ENCODE measurements at places on chromosomes 7 and 10. TPM values are rescaled to one million over a fixed set of nuclear protein-coding genes. Genes with fewer than 3 reads are reported as not detected.

CYP51A1 gene
- 49.2 TPM for total RNA-seq

CYP2C8 gene
- total RNA-seq = not detected

SUN3 gene
- total RNA-seq = not detected

CLCN1 gene
- not detected for total RNA-seq

PODXL gene
- total RNA-seq = 23.9 TPM

GRCh38 chr7:105036217-105037168 is 22.5 kb downstream of the KMT2E start:
- H3K4me1 ChIP-seq = peaks cover 14% of the 10 kb centered on the region
- no peaks in the 10 kb centered on the region for H3K27me3 ChIP-seq
- no peak overlapping the region for H3K4me3 ChIP-seq
- peaks cover 4% of the 10 kb centered on the region for H3K36me3 ChIP-seq
- no peak for DNase-seq
- H3K27ac ChIP-seq = no peak overlapping the region

- no peak overlapping the region for H3K4me3 ChIP-seq
- H3K36me3 ChIP-seq = peaks cover 21% of the 10 kb centered on the region
- H3K27me3 ChIP-seq = no peaks in the 10 kb centered on the region
- no peak overlapping the region for H3K27ac ChIP-seq
- no peaks in the 10 kb centered on the region for H3K4me1 ChIP-seq
- no peak for DNase-seq
Measured at GRCh38 chr10:97372233-97372875, 28.8 kb downstream of the RRP12 start.

DNA sequence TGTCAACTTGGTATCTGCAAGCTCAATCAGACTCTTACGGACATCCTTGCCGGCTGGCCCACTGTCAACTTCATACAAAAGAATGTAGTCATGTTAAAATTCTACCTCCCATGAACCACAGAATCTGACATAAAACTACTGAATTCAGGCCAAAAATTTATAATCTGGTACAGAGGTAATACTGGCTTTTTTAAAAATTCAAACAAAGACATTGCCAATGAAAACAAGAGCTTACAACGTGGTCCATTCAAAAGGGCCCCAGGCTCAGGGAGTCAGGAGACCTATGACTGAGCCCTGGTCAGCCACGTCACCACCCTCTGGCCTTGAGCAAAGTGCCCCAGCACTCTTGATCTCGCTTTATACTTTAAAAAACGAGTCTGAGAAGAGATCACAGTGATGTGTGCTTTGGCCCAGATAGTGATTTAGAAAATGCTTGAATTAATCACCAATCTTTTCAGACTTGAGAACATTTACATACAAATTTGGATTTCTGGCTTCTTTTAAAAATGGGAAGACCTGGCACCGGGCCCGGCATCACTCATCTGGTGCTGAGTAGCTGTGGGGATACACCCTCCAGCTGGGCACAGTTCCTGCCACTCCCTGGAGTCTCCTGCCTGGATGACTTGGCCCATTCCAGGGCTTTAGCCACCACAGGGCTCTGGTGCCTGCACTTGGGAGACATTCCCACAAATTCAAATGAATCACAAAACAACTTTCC is 94.1 kb downstream of the PIP4K2A start:
- H3K27ac ChIP-seq = peak overlapping the region; percentile 93
- peak; percentile 92 for DNase-seq
- peak overlapping the region; percentile 35 for H3K4me3 ChIP-seq
- no peaks in the 10 kb centered on the region for H3K27me3 ChIP-seq

DNA sequence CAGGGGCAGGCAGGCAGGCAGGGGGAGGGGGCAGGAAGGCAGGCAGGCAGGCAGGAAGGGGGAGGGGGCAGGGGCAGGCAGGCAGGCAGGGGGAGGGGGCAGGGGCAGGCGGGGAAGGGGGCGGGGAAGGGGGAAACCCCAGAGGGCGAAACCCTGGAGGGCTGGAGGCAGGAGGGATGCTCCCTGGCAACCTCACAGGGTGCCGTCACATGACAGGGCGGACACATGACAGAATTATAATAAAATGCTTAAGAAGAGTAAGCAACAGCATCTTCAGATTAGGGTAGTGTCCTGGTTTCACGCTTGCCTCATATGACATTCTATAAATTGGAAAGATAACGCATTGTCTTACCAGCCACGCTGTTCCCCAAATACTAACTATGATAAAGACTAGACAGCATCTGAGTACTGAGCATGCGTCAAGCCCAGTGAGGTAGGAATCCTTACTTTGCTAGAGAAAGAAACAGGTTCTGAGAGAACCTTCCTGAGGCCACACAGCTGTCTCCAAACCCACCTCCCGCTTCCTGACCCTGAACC is 131.6 kb downstream of the DIP2C start:
- H3K27ac ChIP-seq = no peak overlapping the region
- H3K36me3 ChIP-seq = no peaks in the 10 kb centered on the region
- H3K27me3 ChIP-seq = no peaks in the 10 kb centered on the region

DNA sequence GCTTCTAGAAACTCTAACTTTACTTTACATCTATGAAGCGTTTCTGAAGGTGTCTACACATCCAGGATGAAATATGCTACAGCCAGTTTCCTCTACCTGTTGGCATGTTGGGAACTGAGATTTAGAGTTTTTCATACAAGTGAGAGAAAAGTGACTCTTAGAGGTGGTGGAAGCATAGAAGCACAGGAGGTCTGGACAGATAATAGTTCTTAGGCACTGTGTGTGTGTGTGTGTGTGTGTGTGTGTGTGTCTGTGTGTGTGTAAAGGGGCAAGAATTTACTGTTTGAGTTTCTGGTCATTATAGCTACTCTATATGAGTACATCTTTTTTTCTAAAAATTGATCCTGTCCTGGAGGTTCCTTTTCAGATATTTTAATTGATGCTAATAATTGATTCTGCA is 110.7 kb upstream of the MTPN start:
- H3K36me3 ChIP-seq = no peaks in the 10 kb centered on the region
- no peak for DNase-seq
- H3K4me3 ChIP-seq = no peak overlapping the region
- H3K4me1 ChIP-seq = peaks cover 5% of the 10 kb centered on the region

DNA sequence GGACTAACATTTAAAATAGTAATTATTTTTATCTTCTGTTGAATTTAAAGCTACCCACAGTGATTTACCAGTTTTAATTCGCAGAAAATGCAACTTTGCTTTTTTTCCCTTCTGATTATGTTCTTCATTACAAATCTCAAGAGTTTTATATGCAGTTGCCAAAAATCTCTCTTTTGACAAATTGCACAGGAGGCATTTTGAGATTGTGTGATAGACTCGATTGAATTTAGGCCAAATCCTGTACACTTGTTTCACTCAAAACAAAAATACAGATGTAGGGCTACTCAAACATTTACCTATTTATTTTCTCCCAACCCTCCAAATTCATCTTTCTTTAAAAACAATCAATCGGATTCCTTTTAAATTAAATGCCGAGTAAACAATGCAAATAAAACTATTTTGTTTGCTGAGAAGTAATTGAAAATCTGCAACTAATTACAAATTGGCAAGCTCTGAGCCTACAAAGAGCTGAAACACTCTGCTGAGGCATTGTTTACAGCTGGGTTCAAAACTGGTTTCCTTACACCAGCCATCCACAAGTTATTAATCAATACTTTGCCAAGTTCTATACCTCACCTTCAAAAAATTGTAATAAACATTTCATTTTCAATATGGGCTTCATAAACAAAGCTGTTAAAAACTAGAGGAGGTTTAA is 214.9 kb upstream of the TCF7L2 start:
- H3K4me1 ChIP-seq = peaks cover 39% of the 10 kb centered on the region
- no peak overlapping the region for H3K27ac ChIP-seq
- H3K36me3 ChIP-seq = peaks cover 3% of the 10 kb centered on the region
- H3K4me3 ChIP-seq = no peak overlapping the region
- H3K27me3 ChIP-seq = no peaks in the 10 kb centered on the region

- H3K27me3 ChIP-seq = peaks cover 36% of the 10 kb centered on the region
- no peaks in the 10 kb centered on the region for H3K36me3 ChIP-seq
- peaks cover 5% of the 10 kb centered on the region for H3K4me1 ChIP-seq
Measured at GRCh38 chr10:22978287-22978686, 50.4 kb downstream of the ARMC3 start.

GRCh38 chr7:74479961-74480829 is 26.5 kb downstream of the GTF2IRD1 start:
- peak overlapping the region; percentile 66 for H3K4me3 ChIP-seq
- H3K27me3 ChIP-seq = no peaks in the 10 kb centered on the region
- peak overlapping the region; percentile 100 for H3K27ac ChIP-seq
- DNase-seq = peak; percentile 93
- H3K4me1 ChIP-seq = peaks cover 86% of the 10 kb centered on the region

GRCh38 chr7:107396990-107397389 is 72.9 kb upstream of the GPR22 start:
- peaks cover 11% of the 10 kb centered on the region for H3K4me1 ChIP-seq
- peaks cover 12% of the 10 kb centered on the region for H3K36me3 ChIP-seq
- no peaks in the 10 kb centered on the region for H3K27me3 ChIP-seq
- no peak overlapping the region for H3K4me3 ChIP-seq

GRCh38 chr7:151917791-151918509 is 38.3 kb upstream of the GALNTL5 start:
- no peaks in the 10 kb centered on the region for H3K36me3 ChIP-seq
- peak; percentile 30 for DNase-seq
- no peaks in the 10 kb centered on the region for H3K4me1 ChIP-seq
- H3K27me3 ChIP-seq = peaks cover 45% of the 10 kb centered on the region
- no peak overlapping the region for H3K27ac ChIP-seq

GRCh38 chr7:156791241-156791640 is 101.7 kb downstream of the LMBR1 start:
- no peaks in the 10 kb centered on the region for H3K4me1 ChIP-seq
- DNase-seq = no peak
- no peak overlapping the region for H3K27ac ChIP-seq
- peaks cover 12% of the 10 kb centered on the region for H3K36me3 ChIP-seq

GRCh38 chr7:8212638-8213037 is 49.3 kb downstream of the ICA1 start:
- H3K27me3 ChIP-seq = no peaks in the 10 kb centered on the region
- H3K4me1 ChIP-seq = peaks cover 2% of the 10 kb centered on the region
- H3K4me3 ChIP-seq = no peak overlapping the region
- H3K36me3 ChIP-seq = no peaks in the 10 kb centered on the region
- DNase-seq = no peak
- H3K27ac ChIP-seq = no peak overlapping the region

DNA sequence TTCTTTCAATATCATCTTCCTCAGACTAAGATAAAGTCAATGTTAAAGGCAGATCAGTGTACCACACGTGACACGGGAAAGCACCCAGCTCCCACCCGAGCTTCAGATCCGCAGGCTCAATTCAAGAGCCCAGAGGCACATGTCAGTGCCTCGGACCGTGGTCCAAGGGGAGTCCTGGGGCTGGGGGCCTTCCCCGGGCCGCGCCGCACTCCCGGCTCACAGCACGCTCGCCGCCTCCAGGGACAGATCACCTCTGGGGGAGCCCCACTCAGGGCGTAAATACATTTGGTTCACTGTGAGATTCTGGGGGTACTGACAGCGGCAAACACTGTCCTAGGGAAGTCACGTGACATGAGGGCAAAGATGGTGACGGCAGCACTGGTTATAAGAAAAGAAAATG is 10.8 kb downstream of the BNIP3 start:
- DNase-seq = no peak
- peaks cover 24% of the 10 kb centered on the region for H3K36me3 ChIP-seq
- H3K27ac ChIP-seq = no peak overlapping the region
- peaks cover 22% of the 10 kb centered on the region for H3K4me1 ChIP-seq
- no peak overlapping the region for H3K4me3 ChIP-seq

- H3K27me3 ChIP-seq = no peaks in the 10 kb centered on the region
- no peak for DNase-seq
- no peaks in the 10 kb centered on the region for H3K36me3 ChIP-seq
- H3K4me1 ChIP-seq = no peaks in the 10 kb centered on the region
- no peak overlapping the region for H3K27ac ChIP-seq
- H3K4me3 ChIP-seq = no peak overlapping the region
Measured at GRCh38 chr10:81306971-81307782, 567.8 kb upstream of the NRG3 start.

GRCh38 chr10:50576245-50576815 is 47.4 kb downstream of the SGMS1 start:
- H3K4me1 ChIP-seq = peaks cover 33% of the 10 kb centered on the region
- no peak overlapping the region for H3K4me3 ChIP-seq
- H3K27ac ChIP-seq = no peak overlapping the region

DNA sequence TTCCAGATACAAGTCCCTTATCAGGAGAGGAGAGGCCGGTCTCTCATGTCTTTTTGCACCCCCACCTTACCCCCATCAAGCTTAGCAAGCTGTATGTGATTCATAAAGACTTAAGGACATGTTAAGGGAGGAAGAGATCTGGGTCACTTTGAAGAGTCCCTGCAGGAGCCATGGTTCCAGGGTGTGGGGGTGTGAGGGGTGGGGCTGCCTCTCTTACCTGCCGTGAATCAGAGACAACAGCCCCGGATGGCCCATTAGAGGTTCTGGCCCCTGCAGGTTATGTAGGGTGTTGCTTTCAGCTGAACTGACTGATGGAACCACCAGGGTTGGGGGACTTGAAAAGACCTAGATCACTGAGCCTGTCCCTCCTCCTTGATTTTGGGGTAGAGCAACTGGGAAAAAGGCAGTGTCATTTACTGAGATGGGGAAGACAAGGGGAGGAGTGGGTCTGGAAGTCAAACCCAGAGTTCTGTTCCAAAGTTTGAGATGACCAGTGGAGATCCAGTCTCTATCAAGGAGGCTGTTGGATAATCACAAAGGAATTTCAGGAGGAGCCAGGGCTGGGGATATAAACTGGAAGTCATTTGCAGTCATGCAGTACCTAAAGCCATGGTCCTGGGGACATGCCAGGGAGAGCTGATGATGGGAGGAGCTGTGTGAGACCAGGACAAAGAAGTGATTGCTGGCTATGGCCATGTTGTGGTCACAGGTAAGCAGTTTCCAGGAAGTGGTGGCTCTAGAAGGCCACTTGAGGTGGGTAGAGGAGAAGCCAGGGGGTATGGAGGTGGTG is 23.1 kb downstream of the ADAMTS14 start:
- H3K27me3 ChIP-seq = peaks cover 12% of the 10 kb centered on the region
- H3K4me1 ChIP-seq = peaks cover 18% of the 10 kb centered on the region
- no peak overlapping the region for H3K27ac ChIP-seq
- H3K4me3 ChIP-seq = no peak overlapping the region
- no peaks in the 10 kb centered on the region for H3K36me3 ChIP-seq

- no peaks in the 10 kb centered on the region for H3K27me3 ChIP-seq
- no peaks in the 10 kb centered on the region for H3K36me3 ChIP-seq
- H3K27ac ChIP-seq = no peak overlapping the region
- H3K4me3 ChIP-seq = no peak overlapping the region
- peaks cover 8% of the 10 kb centered on the region for H3K4me1 ChIP-seq
Measured at GRCh38 chr7:80467069-80467468, 44.8 kb downstream of the GNAT3 start.

- H3K36me3 ChIP-seq = no peaks in the 10 kb centered on the region
- H3K27ac ChIP-seq = no peak overlapping the region
- H3K27me3 ChIP-seq = peaks cover 26% of the 10 kb centered on the region
- no peak overlapping the region for H3K4me3 ChIP-seq
- DNase-seq = no peak
Measured at GRCh38 chr7:117458977-117459583, 20.7 kb upstream of the CFTR start.
